Lower lobe of right lung (tissue), 2 donors: ENCODE measurements at places on chromosomes 3 and 15. TPM values are rescaled to one million over a fixed set of nuclear protein-coding genes. Genes with fewer than 3 reads are reported as not detected.

DNA sequence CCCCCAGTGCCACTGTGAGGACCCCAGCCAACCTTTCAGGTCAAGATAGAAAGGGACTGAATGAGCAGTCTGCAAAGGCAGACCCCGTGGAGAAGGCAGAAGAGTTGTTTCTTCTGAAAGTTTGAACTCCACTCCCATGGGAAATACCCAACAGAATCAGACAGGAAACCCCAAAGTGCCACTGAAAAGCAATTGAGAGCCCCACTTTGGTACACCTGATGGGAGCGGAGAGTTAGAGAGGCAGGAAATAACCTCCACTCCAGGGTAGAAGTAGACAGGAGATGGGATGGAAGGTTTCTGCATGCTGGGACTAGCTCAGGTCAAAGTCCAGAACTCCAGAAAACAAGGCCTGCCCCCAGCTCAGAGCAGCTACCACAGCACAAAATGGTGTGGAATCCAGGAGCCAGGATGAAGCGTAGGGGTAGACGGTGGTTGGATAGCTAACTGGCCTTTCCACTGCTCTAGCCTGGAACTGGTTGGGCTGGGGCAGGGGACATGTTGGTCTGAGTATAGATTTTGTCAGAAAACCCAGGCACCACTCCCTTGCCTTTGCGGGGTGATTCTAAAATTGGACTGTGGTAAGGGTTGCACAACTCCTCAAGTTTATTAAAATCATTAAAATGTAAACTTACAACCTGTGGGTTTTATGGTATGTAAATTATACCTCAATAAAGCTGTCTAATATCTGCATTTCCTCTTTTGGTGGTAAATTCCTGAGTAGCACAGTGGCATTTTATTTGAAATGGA is 1.9 kb upstream of the RAB43 start:
- H3K27ac ChIP-seq, result peak overlapping the region; percentile 25
- no peak overlapping the region for H3K4me3 ChIP-seq
- H3K36me3 ChIP-seq, result peaks cover 19% of the 10 kb centered on the region
- DNase-seq, result no peak

- no peak for DNase-seq
- no peaks in the 10 kb centered on the region for H3K36me3 ChIP-seq
- H3K4me1 ChIP-seq, result peaks cover 54% of the 10 kb centered on the region
- H3K27ac ChIP-seq, result no peak overlapping the region
Observed at GRCh38 chr3:98761643-98762229, 1.4 kb upstream of the ST3GAL6 start.

DNA sequence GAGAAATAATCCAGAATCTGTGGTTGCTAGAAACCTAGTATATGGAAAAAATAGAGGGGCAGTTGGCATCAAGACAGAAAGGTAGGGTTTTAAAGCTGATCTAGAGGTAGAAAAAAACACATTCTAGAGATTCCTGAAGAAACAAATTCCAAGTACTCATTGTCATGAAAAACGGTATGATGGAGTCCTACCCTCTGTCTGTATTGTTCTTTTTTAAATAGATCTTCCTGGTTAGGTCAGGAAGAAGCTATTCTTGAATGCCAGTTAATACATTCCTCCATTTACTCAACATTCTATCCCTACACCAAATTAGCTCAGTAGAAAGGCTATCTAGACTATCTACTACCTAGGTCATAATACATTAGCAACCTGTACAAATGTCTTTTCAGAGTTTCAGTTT is 364.7 kb downstream of the FHIT start:
- H3K36me3 ChIP-seq, result no peaks in the 10 kb centered on the region
- H3K4me3 ChIP-seq, result no peak overlapping the region
- DNase-seq, result no peak
- no peaks in the 10 kb centered on the region for H3K4me1 ChIP-seq
- H3K27ac ChIP-seq, result no peak overlapping the region

The TM4SF18 gene
- 6.5 TPM for total RNA-seq

The ATP8B4 gene
- 9.0 TPM for total RNA-seq
